AG09319 (cell line): ENCODE measurements at places on chromosomes 3 and 15.

DNA sequence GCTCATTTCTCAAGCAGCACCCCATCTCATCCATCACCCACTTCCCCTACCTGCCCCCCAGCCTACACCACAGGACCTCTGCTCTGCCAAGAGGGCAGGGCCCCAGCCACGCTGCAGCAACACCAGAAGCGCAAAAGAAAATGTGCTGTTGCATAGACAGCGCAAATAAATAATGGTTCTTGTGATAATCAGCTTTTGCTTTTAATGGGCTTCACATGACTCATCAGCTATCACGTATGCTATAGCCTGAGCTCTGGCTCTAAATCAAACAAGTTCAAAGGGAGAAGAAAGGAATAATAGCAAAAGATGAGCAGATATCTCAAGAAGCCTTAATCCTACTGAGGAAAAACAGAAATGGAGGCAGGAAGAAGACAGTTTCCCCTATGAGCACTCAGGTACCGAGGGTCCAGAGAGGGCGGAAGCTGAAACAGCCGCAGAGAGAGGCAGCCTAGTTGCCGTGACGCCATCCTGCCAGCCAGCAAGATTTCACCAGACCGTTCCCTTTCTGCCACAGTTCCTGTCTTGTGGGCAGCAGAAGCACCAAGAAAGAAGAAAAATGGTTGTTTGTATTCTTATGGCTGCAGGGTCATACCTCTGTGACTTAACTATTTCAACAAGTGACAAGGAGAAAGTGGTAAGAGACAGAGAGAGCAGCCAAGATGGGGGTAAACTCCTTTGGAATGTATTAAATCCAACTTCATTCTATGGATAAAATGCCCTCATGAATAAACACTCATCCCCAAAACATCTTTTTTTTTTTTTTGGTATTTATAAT is 22.0 kb downstream of the RAB27A start:
- DNase-seq = no peak

DNA sequence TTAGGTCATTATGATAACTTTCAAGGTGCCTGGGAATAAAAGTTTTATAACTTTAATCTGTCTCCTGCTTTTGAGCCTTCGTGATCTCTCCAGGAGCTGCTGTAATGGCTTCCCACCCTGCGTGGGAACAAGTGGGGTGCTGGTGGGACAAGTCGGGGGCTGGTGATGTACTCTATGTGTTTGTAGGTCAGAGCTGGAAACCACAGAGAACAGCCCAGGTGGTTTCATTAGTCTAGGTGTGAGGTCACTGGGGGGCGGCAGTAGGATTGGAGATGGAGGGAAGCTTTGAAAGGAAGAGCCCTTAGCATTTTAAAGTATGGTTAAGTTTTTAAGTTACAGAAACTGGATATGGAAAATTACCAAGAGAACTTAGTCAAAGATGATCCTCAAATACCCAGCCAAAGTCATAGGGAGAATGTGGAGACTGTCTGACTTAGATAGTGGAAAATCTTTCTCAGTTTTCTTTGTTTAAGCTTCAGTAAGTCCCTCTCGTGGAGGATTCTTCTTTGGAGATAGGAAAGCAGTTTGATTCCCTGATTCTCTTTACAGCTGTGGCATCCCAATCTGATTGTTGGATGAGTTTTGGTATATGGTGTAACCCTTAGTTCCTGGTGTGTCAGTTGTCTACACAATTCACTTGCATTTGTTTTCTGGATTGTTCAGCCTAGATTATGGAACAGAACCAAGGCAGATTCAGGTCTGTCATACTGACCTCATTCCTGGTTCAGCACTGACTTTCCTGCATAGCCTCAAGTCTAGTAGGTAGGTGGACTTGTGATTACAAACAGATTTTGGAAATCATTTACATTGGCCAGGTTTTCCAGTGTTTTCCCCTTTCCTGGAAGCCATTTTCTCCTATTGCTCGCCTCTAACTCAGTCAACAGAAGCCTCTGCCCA is 115.6 kb downstream of the FNDC3B start:
- DNase-seq = no peak

DNA sequence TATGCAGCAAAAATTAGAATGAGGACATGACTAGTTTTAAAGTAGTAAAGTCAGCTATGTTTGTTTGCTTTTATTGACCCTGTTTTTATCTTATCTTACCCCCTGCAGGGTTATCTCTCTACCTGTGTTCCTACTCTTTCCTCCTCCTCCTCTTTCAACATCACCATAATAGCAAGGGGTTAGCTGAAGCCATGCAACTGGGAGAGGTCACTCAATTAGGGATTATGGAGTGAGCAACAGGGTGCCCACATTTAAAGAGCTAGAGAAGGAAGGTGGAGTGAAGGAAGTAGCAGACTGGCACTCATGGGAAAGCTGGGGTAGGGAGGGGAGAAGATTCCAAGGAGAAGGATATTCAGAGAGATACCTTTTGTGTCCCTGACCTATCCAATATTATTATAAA is 125.9 kb downstream of the LRTM1 start:
- no peak for DNase-seq

- DNase-seq = no peak
Measured at GRCh38 chr15:51909584-51909983, 62.0 kb downstream of the LEO1 start.

DNA sequence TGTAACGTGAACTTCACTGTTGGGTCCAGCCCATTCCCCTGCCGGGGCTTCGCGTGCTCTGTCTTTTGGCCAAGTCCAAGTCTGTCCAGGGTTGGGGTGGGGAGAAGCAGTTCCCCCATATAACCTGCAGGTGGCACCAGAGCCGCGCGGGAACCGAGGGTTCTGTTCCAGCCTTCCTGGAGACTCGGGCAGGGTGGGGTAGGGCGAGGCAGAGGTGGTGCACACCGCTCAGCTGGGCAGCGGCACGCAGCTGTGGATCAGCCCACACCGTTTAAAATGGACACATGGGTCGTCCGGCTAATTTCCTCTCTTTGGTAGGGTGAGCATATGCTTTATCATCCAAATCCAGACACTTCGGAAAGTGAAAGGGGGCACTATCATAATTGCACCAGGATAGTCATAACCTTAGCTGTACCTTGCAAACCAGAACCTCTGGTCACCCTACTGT is 118.1 kb downstream of the TBC1D2B start:
- no peak for DNase-seq

- no peak for DNase-seq
Measured at GRCh38 chr3:195096484-195097330, 174.3 kb downstream of the XXYLT1 start.

DNA sequence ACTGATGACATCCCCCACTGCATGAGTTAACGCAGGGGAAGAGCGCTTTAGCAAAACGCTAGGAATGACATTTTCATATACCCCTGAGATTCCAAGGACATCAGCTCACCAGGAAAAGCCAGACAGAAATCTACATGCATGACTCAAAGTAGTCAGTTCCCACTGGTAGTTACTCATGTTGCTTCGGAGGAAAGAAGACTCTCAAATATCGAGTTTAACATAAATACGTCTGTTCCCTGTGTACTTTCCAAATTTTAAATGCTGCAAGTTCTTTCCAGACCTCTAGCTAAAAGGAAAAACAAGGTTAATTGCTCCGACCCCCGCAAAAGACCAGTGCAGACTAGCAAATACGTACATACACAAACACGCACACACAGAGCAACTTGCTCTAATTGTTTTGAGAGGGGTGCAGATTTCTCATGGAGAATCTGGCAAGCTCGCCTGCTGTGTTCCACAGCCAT is 115.4 kb upstream of the PRICKLE2 start:
- no peak for DNase-seq
